BJ (cell line): ENCODE measurements at places on chromosomes 11 and 22. TPM values are rescaled to one million over a fixed set of nuclear protein-coding genes. Genes with fewer than 3 reads are reported as not detected.

Gene DKK3
- polyA plus RNA-seq: 1,093 and 1,276 TPM in 2 replicates

Gene PARVG
- polyA plus RNA-seq: not detected in 2 replicates

Gene CRACR2B
- 0.16 and 0.18 TPM in 2 replicates for polyA plus RNA-seq

Gene BRSK2
- polyA plus RNA-seq: 0.18 and 0.28 TPM in 2 replicates

Gene ZNHIT2
- 3.6 and 4.6 TPM in 2 replicates for polyA plus RNA-seq

Gene APOBEC3A
- not detected in 2 replicates for polyA plus RNA-seq

Gene DDX6
- 23.7 and 49.8 TPM in 2 replicates for polyA plus RNA-seq
